ENCODE measurements at places on chromosomes 12 and 14.

DNA sequence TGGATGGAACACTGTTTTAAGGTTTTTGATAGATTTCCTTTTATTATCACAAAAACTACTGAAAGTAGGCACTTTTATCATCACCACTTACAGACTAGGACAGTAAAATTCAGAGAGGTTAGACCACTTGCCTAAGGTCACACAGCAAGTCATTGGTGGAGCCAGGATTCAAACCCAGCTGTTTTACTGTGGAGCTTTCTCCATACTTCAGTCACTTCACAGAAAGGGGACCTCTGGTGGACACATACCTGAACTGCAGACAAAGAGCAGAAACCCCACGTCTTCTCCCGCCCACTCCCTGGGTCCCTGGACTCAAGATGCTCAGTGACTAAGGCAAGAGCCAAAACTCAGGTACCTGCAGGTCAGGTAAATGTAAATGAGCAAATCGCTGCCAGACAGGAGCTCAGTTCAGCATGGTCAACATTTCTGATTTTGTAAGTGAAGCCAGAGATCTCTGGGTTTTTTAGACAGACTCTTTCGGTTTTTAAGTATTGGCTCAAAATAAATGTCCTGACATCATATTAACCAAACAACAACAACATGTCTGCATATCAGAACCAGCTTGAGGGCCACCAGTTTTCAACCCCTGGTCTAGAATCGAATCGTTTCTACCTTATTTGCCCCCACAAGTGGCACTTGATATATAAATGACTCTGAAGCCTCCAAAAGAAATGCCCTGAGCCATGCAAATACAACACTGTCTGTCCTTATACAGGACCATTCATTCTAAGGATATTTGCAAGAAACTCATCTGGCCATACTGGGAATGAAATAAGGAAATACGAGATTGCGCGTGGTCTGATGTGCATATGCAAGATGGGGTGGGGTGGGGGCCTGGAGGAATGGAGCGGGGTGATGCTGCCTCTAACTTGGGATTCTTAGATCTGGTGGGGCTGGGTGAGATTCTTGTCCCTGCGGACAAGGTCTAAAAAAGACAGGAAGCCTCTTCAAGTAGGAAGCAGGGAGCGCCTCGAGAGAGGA, 110.9 kb downstream of the KSR2 start:
- peak; percentile 35 for DNase-seq

GRCh38 chr14:88955455-88955854, 131.0 kb downstream of the TTC8 start:
- no peak for DNase-seq

DNA sequence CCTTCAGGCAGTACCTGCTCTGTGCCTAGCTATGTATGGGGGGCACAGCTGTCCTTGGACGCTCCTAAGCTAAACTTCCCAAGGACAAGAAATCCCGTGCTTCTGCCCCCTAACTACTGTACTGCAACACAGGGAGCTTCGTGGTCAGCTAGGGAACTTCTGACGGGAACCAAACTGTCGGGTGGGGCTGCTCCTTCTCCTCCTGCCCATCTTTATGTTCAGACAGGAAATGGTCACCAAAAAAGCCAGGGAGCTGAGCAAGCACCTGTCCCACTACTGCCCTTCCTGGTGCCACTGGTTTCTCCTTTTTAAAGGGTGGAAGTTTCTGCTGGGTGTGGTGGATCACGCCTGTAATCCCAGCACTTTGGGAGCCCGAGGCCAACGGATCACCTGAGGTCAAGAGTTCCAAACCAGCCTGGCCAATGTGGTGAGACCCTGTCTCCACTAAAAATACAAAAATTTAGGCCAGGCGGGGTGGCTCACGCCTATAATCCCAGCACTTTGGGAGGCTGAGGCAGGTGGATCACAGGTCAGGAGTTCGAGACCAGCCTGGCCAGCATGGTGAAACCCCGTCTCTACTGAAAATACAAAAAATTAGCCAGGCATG, 26.6 kb downstream of the PXN start:
- DNase-seq = no peak

DNA sequence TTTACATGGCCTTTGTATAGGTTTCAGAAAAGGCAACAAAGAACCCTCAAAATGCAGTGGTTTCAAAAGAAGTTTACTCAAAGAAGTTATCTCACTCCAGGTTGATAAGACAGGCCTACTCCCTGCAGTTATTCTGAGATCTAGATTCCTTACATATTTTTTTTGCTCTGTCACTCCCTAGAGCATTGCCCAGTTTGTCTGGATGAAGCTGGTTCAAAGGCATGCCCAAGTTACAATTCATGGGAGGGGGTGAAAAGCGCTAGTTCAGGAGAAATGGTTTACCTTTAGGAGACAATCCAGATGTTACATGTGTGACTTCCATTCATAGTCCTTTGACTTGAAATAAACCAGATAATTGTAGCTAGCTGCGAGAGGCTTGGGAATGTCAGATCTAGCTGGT, 115.0 kb downstream of the TPH2 start:
- no peak for DNase-seq

GRCh38 chr12:132606466-132606865, 3.9 kb downstream of the LRCOL1 start:
- peak; percentile 25 for DNase-seq

DNA sequence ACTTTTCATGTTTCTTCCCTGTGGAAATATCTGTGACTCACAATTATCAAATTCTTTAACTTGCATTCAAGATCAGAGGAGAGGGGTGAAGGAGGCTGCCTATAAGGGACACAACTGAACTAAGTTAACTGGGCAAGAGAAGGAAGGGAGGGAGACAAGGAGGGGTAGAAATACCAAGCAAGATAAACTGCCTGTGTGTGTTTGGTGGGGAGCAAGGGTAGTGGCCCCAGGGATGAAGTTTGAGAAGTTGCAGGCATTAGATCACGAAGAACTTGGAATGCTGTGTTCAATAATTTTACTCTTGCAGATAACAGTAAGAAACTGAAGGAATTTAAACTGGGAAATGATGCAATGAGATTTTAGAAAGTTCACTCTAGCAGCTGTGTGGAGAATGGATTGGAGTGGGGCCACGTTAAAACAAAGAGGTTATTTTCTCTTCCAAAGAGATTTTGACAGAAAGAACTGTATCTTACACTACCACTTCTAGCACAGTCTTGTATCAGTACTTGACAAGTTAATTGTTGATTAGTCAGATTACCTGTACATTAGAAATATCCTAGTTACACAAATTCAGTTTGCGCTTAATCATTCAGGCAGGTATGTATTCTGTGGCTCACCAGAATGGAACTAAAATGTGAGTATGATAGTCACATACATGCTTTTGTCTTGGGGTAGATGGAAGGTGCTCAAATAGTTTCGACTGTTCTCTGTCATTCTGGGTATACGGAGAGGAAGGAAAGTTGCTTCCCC, 7.4 kb downstream of the PKP2 start:
- no peak for DNase-seq

DNA sequence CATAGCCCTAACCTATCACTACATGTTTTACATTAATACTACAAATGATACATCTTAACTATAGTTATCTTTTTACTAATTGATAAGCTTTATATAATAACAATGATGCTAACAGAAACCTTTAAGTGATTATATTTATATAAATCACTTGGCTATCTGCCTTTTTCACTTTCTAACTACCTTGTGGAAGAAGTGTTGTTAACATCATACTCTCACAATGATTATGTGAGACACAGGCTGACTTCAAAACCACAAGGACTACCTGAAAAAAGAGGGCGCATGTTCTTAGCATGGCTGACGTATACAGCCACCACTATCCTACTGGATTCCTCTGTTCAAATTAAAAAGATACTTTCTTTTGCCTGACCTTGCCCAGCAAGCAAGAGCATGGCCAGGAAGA, 135.3 kb upstream of the SOX5 start:
- no peak for DNase-seq

GRCh38 chr12:53518381-53518780, 11.1 kb upstream of the NPFF start:
- no peak for DNase-seq

- DNase-seq = no peak
These were observed 115.2 kb upstream of the BCAT1 start for GRCh38 chr12:25063873-25064628.

GRCh38 chr12:108117163-108117849, 11.8 kb upstream of the WSCD2 start:
- no peak for DNase-seq

DNA sequence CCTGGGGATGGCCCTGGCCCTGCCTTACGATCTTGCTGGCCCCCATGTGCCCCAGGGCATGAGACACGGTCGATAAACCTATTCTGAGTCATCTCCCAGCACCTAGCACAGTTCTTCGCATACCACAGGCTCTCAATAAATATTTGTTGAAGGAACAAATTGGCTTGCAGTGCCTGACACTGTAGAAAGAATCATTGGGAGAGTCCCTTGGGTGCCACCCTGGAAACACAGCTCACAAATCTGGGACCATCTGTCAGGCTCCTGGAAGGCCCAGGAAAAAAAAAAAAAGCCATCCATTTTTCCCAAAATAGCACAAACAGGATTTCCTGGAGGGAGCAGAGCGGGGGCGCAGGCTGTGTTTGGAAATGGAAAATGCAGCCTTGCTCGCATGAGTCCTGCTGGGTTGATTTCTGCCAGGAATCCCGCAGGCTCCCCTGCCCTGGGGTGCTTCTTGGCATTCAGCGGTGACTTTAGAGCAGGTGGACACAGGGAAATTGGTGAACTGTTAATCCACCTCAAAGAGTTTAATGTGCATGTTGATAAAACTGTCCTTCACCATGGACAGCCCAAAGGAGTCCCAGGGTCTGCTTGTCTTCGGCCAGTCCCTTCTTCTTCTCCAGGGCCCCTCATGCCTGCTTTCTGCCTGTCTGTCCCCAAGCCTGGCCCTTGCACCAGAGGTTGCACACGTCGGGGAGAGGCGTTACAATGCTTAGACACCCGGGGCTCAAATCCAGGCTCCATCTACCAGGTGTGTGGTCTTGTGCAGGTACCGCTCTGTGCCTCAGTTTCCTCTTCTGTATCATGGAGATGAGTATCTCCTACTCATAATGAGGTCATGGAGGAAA, 106.1 kb upstream of the RFLNA start:
- peak; percentile 0 for DNase-seq

DNA sequence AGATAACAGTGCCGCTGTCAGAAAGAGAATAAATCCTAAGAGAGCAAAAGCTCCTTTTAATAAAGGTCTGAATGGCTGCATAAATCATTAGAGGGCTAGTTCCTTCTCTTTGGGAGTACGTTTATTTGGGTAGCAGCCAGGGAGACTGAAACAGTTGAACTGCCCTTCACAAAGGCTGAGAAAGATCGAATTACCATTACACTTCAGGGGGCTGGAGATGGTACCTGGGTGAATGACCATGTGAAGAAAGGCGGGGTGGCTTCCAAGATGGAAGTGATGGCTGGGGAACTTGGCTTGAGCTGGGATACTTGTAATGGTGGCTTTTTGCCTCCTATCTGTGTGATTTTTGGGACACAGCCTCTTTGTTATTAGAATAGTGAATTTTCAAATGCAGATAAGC, 1.7 kb upstream of the FGD4 start:
- no peak for DNase-seq

DNA sequence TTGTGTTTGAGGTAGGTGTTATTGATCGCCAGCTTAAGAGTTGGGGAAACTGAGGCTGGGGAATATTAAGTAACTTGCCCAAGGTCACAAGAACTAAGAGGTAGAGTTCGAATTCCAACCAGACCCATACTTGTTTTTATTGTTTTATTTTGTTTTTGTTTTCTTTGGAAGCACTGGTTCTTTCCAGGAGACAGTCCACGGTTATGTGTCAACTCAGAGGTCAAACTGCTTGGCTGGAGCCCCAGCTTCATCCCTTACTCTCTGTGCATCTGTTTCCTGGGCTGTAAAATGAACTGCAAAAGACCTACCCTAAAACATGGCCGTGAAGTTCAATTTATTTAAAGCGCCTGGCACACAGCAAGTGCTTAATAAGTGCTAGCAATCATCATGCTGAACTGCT, 74.4 kb upstream of the MAP1LC3B2 start:
- DNase-seq = peak; percentile 35

DNA sequence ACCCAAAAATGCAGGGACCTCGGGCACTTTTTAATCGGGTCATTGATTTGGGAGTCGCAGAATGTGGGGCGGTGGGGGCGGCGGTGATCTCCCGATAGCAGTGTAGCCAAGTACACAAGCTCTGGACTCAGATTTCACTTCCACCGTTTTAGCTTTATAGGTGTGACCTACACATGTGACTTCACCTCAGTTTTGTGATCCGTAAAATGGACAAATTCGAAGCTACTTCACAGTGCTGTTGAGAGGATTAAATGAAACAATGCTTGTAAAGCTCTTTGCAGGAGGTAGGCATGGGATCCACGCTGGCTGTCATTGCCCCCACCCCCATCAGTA, 478 bp downstream of the RITA1 start:
- peak; percentile 36 for DNase-seq

DNA sequence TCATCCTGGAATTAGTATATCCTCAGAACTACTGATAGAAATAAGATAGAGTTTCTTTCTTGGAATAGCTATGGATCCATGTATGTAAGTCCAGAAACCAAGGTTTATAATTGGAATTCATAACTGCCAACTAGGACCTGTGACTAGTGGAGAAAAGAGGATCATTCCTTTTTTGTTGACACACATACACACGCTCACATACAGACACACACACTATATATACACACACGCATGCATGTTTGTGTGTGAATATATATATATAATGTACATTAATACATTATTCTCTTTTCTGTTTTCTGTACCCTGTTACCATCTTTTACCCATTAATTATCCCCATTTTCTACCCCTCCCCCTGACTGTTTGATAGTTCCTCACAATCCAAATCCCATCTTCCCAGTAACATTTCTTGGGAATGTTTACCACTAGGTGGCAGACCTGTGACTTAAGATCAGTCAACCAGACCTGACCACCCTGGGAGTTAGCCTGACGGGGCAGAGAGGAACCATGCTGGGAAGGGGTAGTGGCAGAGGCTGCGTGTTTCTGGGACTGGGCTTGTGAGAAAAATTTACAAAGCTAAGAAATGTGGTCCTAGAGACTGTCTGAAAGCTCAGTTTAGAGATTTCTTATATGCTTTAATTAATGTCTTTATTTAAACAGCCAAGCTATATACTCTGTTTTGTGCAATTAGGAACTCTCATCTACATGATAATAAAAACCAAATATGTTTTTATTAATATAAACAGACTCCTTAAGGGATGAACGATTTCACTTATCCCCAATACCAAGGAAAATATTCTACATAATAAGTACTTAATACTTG, 308.0 kb downstream of the PPFIA2 start:
- DNase-seq = peak; percentile 43

GRCh38 chr14:60164404-60164711, 840 bp downstream of the DHRS7 start:
- no peak for DNase-seq

DNA sequence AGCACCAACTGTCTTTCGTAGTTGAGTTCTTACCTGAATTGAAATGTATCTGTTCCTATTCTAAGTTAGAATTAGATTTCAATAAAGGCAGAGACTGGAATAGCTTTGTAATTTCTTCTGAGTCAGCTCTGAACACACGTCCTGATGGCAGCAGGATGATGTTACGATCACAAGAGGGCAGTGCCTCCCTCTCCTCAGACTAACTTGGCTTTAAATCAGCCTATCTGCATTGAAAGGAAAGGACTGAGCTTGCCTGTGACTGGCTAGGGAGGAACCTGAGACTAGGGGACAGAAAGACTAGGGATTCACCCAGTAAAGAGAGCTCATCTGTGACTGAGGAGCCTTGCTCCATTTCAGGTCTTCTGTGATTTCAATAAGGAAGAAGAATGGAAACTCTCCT, 323.7 kb upstream of the OR4E1 start:
- peak; percentile 6 for DNase-seq

- DNase-seq = peak; percentile 78
These were observed 95.1 kb downstream of the LLPH start for GRCh38 chr12:66035288-66035966.

GRCh38 chr14:53881161-53881871, 75.3 kb downstream of the BMP4 start:
- DNase-seq = peak; percentile 78

- DNase-seq = no peak
These were observed 378.0 kb downstream of the TMEM121 start for GRCh38 chr14:105904379-105904778.
